ENCODE measurements at places on chromosomes 4 and X.

- no peak for DNase-seq
Measured at GRCh38 chr4:114100288-114101031, 121.0 kb upstream of the ARSJ start.

- no peak for DNase-seq
Measured at GRCh38 chr4:10354225-10354624, 103.0 kb downstream of the ZNF518B start.

DNA sequence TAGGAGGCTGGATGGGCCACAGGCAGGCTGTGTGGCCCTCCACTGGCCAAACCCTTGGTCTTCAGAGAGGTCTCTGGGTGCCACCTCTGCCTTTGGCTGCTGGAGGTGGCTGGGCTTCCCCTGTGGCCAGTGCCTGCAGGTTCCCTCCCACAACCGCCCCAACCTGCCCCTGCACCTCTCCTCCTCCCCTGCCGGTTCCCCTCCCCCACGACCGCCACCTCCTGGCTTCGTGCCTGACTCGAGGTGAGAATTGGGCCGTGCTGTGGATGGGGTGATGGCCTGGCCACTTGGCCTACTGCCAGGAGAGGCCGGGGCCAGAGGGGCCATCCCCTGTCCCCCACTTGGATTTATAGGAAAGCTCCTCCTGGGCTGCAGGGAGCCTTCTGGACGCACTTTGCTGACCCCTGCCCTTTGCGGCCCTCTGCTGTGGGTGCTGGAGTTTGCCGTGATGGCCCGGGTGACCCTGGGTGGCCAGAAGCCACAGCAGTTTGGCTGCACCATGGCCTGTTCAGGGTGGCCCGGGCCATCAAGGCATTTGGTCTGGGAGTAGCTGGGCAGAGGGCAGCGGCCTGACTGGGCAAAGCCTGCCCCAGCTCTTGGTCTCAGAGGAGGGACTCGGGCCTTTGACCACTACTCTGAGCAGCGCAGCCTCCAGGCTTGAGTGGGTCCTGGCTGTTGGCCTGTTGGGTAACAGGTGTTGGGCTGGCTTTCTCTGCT is 3.8 kb downstream of the NAT8L start:
- no peak for DNase-seq

DNA sequence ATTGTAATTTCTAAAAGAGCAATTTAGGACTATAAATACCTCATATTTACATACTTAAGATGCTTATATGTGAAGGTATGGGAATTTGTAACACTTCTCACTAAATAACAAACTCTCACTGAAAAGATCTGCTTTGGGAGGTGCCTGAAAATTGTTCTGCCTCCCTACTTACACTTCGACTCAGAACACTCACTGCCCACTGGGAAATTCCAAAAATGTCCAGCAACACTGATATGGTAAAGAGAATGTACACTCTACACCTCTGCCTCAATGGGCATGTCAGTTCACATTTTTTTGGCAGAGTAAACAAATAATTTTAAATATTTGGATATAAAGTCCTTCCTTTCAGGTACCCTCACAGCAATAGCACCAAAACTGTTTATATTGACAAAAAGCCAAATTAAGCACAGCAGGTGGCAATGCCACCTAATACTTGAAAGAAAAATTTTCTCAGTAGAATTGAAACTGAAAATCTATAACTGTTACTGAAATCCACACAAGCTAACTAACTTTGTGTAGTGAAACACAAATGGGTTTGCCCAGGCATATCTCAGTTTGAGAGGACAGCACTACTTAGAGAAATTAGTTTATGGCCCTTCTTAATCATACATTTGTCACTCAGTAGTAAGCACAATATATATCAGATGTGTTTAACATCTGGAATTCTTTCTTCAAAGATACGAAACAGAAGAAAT is 67.1 kb downstream of the PRDM5 start:
- no peak for DNase-seq

GRCh38 chr4:25759101-25759500 is 103.5 kb downstream of the SLC34A2 start:
- DNase-seq, result no peak

DNA sequence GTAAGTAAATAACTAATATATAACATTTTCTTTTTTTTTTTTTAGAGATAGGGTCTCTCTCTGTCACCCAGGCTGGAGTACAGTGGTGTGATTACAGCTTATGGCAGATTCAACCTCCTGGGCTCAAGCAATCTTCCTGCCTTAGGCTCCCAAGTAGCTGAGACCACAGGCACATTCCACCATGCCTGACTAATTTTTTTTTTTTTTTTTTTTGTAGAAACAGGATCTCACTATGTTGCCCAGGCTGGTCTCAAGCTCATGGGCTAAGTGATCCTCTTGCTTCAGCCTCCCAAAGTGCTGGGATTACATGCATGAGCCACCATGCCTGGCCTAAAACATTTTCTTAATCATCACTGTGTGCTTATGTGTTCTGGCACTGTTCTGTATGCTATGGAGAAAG is 32.8 kb downstream of the MGARP start:
- peak; percentile 31 for DNase-seq

DNA sequence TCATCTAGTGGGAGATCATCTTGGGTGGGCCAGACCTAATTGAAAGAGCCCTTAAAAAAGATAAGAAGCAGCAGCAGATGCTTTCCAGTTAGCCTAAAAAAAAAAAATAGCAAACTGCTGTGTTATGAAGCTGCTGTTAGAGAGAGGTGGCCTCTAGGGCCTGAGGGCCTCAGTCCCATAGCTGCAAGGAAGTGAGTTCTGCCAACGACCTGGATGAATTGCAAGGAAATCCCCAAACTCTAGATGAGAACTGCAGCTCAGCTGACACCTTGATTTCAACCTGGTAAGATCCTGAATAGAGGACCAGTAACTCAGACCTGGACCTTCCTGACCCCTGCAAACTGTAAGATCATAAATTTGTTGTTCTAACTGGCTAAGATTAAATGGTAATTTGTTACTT is 275.2 kb downstream of the TENM3 start:
- DNase-seq, result no peak
